ENCODE measurements at places on chromosomes 13 and 19. TPM values are rescaled to one million over a fixed set of nuclear protein-coding genes. Genes with fewer than 3 reads are reported as not detected.
A peak's percentile ranks its signal among the peaks of the same experiment; 100 is the strongest.

TEX29 gene
- total RNA-seq, result 0.36 TPM

SELENOV gene
- not detected for total RNA-seq

GRCh38 chr13:113474179-113474578 is 16.3 kb downstream of the DCUN1D2 start:
- DNase-seq, result no peak

DNA sequence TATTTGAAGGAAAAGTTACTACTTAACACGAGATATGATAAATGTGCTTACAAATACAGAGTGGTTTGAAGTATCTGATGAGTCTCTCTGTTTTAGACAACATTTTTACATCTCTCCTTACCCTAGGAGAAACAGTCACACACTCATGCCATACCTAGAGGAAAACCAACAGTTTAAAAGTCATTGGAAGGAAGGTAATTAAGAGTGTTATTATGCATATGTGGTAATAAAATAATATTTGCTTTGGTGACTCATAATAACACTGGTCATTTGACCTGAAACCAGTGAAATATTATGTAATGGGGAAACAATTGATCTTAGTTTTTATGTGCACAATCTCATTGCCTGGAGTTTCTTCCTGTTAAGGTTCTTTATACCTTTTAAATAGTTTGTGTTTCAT is 136.9 kb upstream of the SOX21 start:
- no peak for DNase-seq

- no peak for DNase-seq
Observed at GRCh38 chr13:34620074-34620850, 321.8 kb upstream of the NBEA start.

DNA sequence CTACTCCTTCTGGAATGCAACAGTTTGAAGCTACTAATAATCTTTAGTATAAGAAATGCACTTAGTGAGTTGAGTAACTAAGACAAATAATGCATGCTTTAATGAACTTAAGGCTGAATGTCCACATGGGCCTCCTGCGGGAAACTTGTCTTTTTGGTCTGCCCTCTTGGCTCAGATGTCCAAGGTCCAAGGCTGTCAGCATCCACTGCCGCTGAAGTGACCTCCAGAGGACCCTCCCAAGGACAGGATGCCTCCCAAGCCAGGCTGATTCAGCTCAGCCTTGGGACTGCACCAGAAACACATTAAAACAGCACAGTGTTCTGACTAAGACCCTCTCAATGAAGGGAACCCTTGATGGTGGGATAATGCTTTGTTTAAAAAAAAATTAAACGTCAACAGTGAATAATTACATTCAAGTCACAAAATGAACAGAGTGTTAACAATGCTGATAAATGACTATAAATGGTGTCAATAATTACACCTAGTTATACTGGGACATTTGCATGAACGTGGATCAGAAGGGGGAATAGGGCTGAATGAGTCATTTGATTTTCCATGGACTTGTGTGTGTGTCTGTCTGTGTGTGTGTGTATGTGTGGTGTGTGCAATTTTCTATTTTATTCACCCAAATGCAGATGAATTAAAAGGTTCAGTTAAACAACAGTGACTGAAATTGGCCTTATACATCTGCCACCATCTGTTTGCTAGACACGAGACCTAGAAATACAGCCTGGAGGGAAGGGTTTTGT is 150.5 kb downstream of the COL4A1 start:
- no peak for DNase-seq

- no peak for DNase-seq
Observed at GRCh38 chr13:93769607-93770006, 543.0 kb downstream of the GPC6 start.

GRCh38 chr19:54882758-54883157 is 8.7 kb downstream of the FCAR start:
- DNase-seq, result no peak

DNA sequence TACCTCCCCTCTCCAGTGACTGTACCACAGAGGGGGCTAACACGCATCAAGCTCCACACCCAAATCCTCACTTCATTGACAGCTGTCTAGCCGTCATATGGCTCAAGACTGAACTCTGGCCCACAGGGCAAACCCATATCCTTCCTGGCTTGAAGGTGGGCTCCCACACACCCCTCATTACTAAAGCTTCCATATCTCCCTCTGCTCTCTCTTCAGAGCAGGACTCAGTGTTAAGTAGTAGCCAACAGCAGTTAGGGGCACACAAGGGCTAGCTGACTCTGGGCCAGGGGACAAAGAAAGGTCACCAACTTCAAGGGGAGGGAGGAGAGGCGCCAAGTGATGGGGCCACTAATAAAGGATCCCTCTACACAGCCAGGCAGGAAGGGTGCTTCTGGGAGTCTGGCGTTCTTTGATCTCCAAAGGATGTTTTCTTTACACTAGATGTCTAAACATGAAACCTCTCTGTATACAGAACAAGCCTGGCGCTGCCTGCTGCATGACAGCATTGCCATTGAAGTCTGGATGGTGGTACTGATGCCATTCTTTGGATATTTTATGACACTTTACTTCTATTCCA is 8.1 kb downstream of the PEG3 start:
- DNase-seq, result no peak

CGB5 gene
- not detected for total RNA-seq

DNA sequence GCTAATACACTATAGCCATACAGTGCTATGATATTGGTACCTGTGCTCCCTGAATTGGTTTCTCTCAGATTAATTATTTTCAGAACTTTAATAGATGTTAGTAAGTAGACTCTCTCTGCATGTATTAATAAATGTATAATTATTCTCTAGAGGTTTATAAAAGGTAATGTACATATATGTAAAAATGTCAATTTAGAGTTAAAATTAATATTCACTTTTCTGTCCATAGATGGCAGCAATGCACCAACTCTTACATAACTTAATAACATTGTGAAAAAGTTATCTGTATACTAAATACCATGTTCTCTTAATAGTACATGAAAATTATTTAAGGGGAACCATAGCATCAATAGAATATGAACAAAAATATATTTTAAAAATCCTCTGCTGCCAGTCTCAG is 515.0 kb upstream of the KLHL1 start:
- peak; percentile 34 for DNase-seq

GRCh38 chr19:56134654-56134921 is 6.5 kb upstream of the ZNF444 start:
- DNase-seq, result no peak

- peak; percentile 8 for DNase-seq
Observed at GRCh38 chr13:59208405-59209195, 955.1 kb downstream of the DIAPH3 start.

DNA sequence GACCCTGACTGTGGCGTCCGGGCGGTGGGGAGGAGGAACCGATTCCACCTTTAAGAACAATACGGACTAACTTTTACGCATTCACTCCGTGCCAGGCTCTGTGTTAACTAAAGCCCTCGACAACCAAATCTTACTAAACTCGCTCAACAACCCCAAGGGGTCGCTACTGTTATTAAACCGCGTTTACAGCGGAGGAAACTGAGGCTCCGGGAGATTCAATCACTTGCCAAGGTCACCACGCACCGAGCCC is 1.2 kb downstream of the SAMD1 start:
- no peak for DNase-seq

DNA sequence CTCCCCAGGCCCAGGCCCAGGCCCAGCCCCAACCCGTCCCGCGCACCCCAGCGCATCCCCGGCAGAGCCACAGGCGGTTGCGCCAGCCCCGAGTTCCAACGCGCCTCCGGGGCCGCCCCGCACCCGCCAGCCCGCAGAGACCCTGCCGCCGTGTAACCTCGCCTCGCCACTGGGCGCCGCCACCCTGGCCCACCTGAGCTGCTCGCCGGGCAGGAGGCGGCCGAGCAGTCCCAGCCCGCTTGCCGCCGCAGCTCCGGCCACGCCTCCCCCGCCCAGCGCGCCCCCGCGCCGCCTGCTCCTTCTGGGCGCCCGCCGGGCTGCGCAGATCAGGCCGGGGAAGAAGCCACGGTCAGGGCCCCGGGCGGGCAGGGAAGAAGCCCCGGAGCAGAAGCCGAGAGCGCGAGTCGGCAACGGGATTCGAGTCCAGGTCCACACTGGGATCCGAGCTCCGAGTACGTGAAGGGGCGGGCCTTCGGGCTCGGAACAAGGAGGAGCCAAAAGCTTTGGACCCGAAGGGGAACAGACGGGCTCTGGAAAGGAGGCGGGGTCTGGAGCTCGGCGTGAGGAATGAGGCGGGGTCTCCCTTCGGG is at the start of gene MBOAT7:
Gene MBOAT7 (minus strand): TSS at position 436 of the 590 bp plus-strand sequence. CDS start 1,072 bp downstream, outside the sequence.
- peak; percentile 99 for DNase-seq

DNA sequence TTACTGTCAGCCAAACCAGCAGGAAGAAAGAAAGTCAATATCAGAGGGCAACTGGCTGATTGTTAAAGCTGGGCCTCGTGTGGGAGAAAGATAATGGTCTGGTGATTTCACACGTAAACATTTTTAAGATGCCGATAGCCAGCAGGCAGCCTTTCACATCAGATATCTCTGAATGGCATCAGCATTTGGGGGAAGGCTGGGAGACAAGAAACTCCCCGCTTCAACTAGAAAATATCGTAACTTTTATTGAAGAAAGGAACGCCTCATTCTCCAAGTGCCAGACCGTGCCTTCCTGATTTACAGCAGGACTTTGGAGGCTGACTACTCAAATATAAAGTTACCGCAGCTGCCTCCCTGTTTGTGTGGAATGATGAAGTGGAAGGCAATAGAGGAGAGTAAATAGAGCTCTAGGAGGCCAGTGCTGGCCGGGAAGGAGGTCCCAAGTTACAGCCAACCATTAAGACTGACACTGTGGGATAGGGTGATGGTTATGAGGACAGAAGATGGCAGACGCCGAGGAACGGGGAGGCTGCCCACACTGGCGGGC is 284.3 kb upstream of the MAB21L1 start:
- no peak for DNase-seq

GRCh38 chr13:23610966-23611491 is 40.8 kb downstream of the TNFRSF19 start:
- no peak for DNase-seq

CGB3 gene
- not detected for total RNA-seq

DNA sequence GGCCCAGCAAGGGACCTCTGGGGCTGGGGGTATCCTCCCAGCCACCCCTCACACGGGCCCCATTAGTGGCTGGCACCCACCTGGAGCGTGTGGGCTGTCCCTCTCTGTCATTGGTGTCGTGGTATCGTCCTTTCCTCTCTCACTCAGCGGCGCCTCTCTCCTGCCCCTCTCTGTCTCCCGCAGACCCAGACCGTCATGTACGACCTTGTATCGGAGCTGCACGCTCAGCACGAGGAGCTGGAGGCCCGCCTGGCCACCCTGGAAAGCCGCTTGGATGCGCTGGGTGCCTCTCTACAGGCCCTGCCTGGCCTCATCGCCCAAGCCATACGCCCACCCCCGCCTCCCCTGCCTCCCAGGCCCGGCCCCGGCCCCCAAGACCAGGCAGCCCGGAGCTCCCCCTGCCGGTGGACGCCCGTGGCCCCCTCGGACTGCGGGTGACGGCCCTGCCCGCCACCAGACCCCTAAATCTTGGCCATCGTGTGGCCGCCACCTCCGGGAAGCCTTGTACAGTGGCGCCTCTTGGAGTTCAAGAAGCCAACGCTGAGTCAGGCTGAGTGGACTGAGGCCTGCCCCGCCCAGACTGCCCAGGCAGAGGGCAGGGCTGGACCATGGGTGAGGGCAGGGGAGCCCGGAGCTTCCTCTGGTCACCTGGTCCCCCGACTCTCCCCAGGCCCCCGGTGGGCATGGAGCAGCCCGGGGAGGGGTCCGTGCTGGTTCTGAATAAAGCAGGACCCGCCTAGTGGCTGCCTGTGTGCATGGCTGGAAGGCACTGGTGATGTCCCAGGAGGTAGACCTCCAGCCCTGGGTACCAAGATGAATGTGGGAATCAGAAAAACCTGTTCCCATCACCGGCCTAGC is 9.8 kb upstream of the ARRDC2 start:
- DNase-seq, result peak; percentile 97

DLL3 gene
- not detected for total RNA-seq

GRCh38 chr13:48118030-48118429 is 23.1 kb upstream of the MED4 start:
- no peak for DNase-seq

ZNF805 gene
- total RNA-seq, result 32.1 TPM

ATXN8OS gene
- not detected for total RNA-seq

FCAR gene
- total RNA-seq, result not detected

GRCh38 chr13:24179486-24179850 is 18.9 kb downstream of the SPATA13 start:
- no peak for DNase-seq

LYPD4 gene
- total RNA-seq, result not detected

C19orf85 gene
- total RNA-seq, result not detected

HRC gene
- not detected for total RNA-seq

DNA sequence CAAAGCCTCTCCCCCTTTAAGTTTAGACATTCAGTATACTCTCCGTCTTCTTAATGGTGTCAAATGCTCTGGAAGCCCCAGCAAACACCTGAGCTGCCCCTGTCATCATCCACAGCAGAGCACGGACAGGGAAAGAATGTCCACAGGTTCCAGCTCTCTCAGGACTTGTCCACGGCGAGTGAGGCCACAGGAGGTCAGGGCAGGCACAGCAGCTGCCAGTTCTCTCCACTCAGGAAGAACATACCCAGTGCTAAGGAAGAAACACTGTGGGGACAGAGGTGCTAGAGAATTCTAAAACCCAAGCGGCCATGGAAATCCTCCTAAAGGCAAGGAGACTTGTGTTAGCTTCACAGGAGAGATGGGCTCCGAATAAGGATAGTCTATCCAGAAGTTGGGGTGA is 132.0 kb upstream of the SERP2 start:
- no peak for DNase-seq

GRCh38 chr19:54248016-54248601 is 5.5 kb upstream of the LILRA6 start:
- peak; percentile 79 for DNase-seq

DNA sequence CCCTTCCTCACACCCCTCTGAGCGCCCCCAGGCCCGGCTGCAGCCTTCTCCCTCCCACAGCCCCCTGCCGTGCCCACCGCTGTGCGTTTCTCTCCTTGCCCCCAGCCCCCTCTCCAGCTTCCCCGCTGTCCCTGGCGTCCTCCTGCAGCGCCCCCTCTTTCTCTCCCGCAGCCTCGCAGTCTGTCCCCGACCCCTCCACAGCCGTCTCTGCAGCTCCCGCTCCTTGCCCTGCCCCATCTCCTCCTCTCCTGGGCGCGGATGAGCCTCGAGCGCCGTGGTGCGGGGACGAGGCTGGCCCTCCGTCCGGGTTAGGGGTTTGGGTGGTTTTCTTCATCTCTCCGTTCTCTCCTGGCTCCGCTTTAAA is 1.1 kb downstream of the KMT5C start:
- DNase-seq, result peak; percentile 90
